ENCODE measurements at places on chromosomes 12 and 14. TPM values are rescaled to one million over a fixed set of nuclear protein-coding genes. Genes with fewer than 3 reads are reported as not detected.

DNA sequence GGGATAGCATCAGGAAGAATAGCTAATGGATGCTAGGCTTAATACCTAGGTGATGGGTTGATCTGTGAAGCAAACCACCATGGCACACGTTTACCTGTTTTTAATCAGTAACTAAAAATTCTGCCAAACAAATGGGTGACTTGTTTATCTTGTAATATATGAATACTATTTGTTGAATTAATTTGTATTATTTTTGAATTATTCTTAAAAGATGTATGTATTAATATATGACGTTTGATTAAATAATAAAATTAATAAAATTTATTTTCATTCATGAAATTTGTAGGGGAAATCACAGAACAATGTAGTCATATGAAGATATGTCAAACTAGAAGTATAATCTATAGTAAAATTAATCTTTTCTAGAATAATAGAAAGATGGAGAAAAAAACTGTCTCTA is 32.3 kb upstream of the OR10A7 start:
- DNase-seq, result no peak

- no peak for DNase-seq
Measured at GRCh38 chr12:104801427-104801826, 156.7 kb downstream of the SLC41A2 start.

- DNase-seq, result no peak
Measured at GRCh38 chr12:118494776-118495175, 118.4 kb downstream of the SUDS3 start.

The TRHDE gene
- 25.4 TPM for polyA plus RNA-seq

The TMPRSS12 gene
- not detected for polyA plus RNA-seq

Data from IMR-90 (cell line).